ENCODE measurements at places on chromosomes 7 and 10.

DNA sequence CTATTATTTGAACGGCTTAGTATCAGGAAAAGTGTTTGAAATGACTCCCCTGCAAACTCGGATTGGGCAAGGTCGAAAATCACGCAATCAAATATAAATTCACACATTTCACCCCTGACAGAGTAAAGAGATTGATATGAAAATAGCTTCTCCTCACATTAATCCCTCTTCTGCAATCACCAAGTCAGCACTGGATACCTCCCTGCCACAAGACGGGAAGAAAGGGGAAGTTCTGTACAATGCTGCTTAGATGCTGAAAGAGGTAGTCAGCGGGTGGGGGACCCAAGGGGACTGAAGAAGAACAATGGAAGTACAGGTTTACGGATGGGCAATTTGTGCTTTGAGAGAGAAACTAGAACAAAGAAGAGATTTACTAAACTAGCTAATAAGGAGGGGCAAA, 72.0 kb upstream of the ANK3 start:
- DNase-seq, result peak; percentile 73

GRCh38 chr7:84801396-84801795, 385.5 kb downstream of the SEMA3D start:
- no peak for DNase-seq

GRCh38 chr7:106216517-106216922, 68.3 kb downstream of the NAMPT start:
- peak; percentile 58 for DNase-seq

GRCh38 chr7:51783241-51783640, 466.6 kb upstream of the COBL start:
- no peak for DNase-seq

DNA sequence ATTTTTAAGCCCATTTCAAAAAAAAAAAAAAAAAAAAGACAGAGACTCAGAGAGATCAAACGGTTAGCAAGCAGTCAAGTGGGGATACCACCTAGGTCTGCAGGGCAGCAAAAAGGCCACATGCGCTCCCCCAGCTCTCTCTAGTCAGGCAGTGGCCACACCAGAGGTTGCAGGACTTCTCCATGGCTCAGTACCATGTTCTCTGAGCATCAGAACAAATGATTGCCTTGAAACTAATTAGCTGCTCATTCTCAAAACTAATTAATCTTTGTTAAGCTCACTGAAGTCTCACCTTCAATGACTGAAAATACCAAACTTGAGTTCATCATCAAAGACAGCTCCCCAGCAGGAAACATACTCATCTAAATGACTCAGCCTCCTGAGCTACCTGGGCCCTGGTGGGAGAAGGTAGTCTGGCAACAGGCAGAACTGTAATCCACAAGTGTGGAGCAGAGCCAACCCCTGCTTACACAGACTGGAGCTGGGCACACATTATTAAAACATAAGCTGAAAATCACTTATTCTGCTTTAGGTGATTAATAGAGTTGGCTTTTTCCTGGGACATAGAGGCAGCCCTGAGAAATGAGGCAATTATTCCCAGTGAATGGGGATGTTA, 319.6 kb downstream of the GRID1 start:
- no peak for DNase-seq

- DNase-seq, result peak; percentile 17
Measured at GRCh38 chr10:70352401-70353097, 29.9 kb downstream of the LRRC20 start.

Data from OCI-M1 (cell line).